ENCODE measurements at places on chromosomes 7 and 10.

- peaks cover 21% of the 10 kb centered on the region for H3K27me3 ChIP-seq
- H3K27ac ChIP-seq, result no peak overlapping the region
- no peak for DNase-seq
- peaks cover 18% of the 10 kb centered on the region for H3K4me1 ChIP-seq
These were observed 152.6 kb upstream of the PRR15 start for GRCh38 chr7:29410996-29411395.

- no peak for DNase-seq
- no peaks in the 10 kb centered on the region for H3K36me3 ChIP-seq
- H3K4me1 ChIP-seq, result peaks cover 16% of the 10 kb centered on the region
- H3K27me3 ChIP-seq, result peaks cover 2% of the 10 kb centered on the region
- H3K4me3 ChIP-seq, result no peak overlapping the region
- H3K27ac ChIP-seq, result no peak overlapping the region
These were observed 28.3 kb upstream of the PIK3CG start for GRCh38 chr7:106836816-106837215.

- no peak for DNase-seq
- no peak overlapping the region for H3K4me3 ChIP-seq
- peaks cover 35% of the 10 kb centered on the region for H3K4me1 ChIP-seq
- H3K27me3 ChIP-seq, result peaks cover 2% of the 10 kb centered on the region
These were observed 43.7 kb upstream of the DGKI start for GRCh38 chr7:137890449-137890921.

DNA sequence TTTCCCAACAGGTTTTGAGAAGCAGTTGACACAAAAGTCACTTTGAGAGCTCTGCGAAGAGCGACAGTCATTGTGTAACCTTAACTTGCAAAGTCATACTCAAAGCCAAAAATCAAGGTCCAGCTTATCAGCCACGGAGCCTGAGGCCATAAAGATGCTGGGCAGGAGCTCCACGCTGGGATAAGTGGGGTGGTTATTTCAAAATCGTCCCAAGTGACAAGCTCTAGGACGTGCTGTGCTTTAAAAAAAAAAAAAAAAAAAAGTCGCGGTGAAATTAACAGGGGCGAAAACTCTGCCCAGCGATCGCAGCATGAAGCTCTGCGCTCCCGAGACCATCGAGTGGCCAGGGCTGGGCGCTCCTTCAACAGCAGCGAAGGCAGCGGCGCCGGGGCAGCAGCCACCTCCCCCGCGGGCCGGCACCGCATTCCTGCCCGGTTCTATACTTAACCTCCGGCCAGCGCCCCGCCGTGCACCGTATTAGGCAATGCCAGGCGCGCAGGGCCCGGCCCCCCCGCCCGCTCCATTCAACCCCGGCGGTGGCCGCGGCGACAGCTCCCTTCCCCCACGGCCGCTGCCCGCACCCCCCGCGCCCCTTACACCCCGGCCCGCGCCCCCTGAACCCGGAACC lies 657 bp downstream of the HACD1 start:
- DNase-seq, result peak; percentile 57
- H3K27ac ChIP-seq, result peak overlapping the region; percentile 42
- H3K27me3 ChIP-seq, result peaks cover 1% of the 10 kb centered on the region
- peaks cover 19% of the 10 kb centered on the region for H3K36me3 ChIP-seq
- H3K4me3 ChIP-seq, result peak overlapping the region; percentile 81

- H3K36me3 ChIP-seq, result peaks cover 12% of the 10 kb centered on the region
- no peak overlapping the region for H3K27ac ChIP-seq
- no peak overlapping the region for H3K4me3 ChIP-seq
- DNase-seq, result no peak
- H3K27me3 ChIP-seq, result peaks cover 2% of the 10 kb centered on the region
These were observed 25.2 kb downstream of the ARL5B start for GRCh38 chr10:18684416-18684815.

DNA sequence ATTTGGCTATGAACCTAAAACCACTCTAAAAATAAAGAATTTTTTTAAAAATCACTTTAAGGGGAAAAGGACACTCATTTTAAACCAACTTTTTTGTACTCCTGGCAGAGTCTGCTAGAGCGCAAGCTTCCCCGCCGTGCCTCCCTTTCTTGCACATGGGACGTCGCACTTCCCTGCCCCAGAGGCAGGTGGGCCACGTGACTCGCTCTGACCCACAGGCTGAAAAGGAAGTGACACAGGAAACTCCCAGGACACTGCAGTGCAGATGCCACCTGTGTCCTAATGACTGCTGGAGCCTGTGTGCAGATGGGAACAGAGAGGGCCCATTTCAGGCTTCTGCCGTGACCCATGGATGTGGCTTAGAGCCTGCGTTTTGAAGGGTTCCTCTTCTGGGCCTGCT lies 142.1 kb upstream of the LANCL2 start:
- H3K27me3 ChIP-seq, result peaks cover 19% of the 10 kb centered on the region
- no peak overlapping the region for H3K4me3 ChIP-seq
- no peak overlapping the region for H3K27ac ChIP-seq
- no peaks in the 10 kb centered on the region for H3K4me1 ChIP-seq

DNA sequence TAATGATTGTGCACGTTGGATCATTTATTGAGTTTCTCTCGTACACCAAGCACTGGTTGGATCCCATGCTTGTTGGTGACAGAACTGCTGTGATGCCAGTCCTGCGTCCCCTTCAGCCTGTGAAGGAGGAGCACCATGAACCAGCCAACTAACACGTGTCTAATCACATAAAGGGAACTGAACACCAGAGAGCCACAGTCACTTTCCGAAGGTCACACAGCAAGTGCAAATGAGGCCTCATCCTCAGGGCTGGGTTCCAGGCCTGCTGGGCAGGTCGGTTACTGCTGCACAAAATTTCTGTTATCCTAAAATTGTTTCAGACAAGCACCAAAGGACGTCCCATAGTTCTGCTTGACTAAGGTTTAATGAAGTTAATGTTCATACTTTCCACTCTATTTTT lies 332.0 kb upstream of the ZNF32 start:
- DNase-seq, result no peak
- H3K27me3 ChIP-seq, result no peaks in the 10 kb centered on the region
- H3K27ac ChIP-seq, result no peak overlapping the region
- H3K36me3 ChIP-seq, result no peaks in the 10 kb centered on the region
- H3K4me1 ChIP-seq, result peaks cover 9% of the 10 kb centered on the region

DNA sequence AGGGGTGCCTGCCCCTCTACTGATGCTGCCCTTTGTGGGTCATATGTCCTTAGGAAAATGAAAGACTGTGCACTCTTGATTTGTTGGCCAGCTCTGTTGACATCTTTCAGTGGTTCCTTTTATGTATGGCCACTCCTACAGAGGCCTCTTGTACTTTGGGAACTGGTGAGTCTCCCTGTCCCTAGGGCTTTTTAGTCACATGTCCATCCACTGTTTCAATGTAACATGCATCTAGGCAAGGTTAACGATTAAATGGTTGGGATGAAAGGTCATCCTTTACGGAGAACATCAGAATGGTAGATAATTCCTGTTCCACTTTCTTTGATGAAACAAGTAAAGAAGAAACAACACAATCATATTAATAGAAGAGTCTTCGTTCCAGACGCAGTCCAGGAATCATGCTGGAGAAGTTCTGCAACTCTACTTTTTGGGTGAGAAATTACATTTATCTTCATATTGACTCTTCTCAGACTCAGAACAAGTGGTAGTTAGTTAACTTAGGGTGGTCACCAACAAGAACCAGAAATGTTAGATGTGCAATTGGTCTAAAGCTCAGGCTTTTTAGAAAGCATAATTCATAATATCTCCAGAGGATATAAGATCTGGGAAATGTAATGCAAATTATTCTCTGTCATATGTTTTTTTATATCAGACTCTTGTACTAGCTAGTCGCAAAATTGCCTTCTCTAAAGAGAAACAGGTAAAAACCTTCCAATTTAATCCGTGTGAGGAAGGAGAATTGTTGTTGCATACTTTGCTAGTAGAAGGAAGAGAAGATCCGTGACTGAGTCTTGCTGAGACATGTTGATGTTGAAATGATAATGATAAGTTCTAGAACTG lies at the start of gene ABCC2:
ABCC2 (plus strand) TSS at position 194 of the 840 bp plus-strand sequence; CDS start at position 399, 205 bp downstream.
- H3K4me1 ChIP-seq, result peaks cover 84% of the 10 kb centered on the region
- no peak for DNase-seq
- no peaks in the 10 kb centered on the region for H3K27me3 ChIP-seq
- no peak within 1 kb of the TSS for H3K4me3 ChIP-seq
- no peaks in the 10 kb centered on the region for H3K36me3 ChIP-seq

GRCh38 chr7:18610331-18610948 lies 114.9 kb downstream of the HDAC9 start:
- 0 out of 2 replicates have a peak, but pooled peaks cover 7% of the 10 kb centered on the region for H3K4me1 ChIP-seq
- H3K27ac ChIP-seq, result no peak overlapping the region
- peak; percentile 7 for DNase-seq
- H3K27me3 ChIP-seq, result no peaks in the 10 kb centered on the region
- peaks cover 17% of the 10 kb centered on the region for H3K36me3 ChIP-seq
- no peak overlapping the region for H3K4me3 ChIP-seq

- no peak for DNase-seq
- no peak overlapping the region for H3K4me3 ChIP-seq
- H3K27me3 ChIP-seq, result peaks cover 4% of the 10 kb centered on the region
- H3K36me3 ChIP-seq, result no peaks in the 10 kb centered on the region
- H3K27ac ChIP-seq, result no peak overlapping the region
- H3K4me1 ChIP-seq, result peaks cover 19% of the 10 kb centered on the region
These were observed 14.5 kb upstream of the FBXW4 start for GRCh38 chr10:101709359-101710058.

DNA sequence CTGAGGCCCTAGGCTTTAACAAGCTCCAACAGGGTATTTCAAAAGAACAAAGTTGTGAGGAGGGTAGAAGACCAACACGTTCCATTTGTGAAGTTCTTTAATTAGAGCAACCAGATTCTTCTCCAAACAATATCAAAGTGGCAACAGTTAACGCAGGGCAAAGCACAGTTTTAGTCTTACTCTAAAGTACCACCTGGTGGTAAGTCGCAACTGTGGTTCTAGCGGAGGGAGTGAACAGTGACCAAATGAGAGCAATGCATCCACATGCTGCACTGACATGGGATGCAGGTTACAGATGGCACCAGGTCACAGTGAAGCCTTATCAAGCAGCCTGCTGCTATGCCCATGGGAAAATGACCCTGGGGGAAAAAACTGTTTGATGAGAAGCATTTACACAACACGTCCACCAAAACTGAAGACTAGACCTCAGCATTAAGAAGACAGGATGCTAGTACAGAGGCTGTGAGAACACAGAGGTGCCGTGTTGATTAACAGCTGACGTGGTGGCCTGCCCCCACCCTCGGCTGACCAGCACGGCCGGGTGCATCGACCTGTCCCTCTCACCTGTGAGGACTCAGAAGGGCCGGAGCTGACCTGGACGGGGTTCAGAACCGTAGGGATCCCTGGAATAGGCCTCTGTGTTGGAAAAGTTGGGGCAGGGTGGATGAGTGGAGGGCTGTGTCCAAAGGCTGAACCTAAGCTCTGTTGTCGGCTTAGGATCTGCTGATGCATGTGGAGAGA lies 211.2 kb downstream of the GLI3 start:
- peaks cover 22% of the 10 kb centered on the region for H3K36me3 ChIP-seq
- no peak overlapping the region for H3K4me3 ChIP-seq
- no peaks in the 10 kb centered on the region for H3K4me1 ChIP-seq
- no peak for DNase-seq
- no peaks in the 10 kb centered on the region for H3K27me3 ChIP-seq
- H3K27ac ChIP-seq, result no peak overlapping the region

Measured in HFFc6 (cell line).